ENCODE measurements at places on chromosomes 11 and 22. TPM values are rescaled to one million over a fixed set of nuclear protein-coding genes. Genes with fewer than 3 reads are reported as not detected.

GRCh38 chr22:42353883-42354727 is 78.1 kb downstream of the NFAM1 start:
- DNase-seq, result no peak

GRCh38 chr22:32751065-32751767 is 50.3 kb upstream of the TIMP3 start:
- DNase-seq, result no peak

DNA sequence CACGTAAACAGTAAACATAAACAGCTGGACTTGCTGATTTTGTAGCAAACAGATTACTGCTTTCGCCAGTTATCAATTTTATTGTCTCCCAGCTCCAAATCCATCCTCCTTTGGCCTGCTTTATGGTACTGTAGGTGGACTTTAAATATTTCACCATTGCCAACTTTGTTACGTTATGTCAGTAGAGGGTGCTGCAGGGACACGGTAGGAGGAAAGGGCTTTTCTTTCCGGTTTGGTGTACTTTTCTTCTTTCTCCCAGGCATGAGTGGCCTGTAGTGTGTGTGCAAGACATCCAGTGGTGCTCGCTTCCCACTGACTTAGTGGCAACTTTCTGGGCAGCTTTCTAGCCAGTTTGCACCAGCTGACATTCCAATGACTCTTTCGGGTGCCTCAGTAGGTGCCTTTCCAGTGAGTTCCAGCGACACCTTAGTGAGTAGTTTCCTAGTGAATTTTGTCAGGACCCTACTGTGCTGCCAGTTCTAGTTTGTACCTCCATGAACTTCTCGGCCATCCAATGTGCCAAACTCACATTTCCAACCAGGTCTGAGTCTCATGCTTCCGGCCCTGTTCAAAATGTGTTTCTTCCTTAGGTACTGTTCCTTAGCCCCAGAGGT is 267.6 kb upstream of the TENM4 start:
- DNase-seq, result no peak

The HIPK3 gene
- 39.3 TPM for total RNA-seq

The HPX gene
- total RNA-seq, result 2.0 TPM

DNA sequence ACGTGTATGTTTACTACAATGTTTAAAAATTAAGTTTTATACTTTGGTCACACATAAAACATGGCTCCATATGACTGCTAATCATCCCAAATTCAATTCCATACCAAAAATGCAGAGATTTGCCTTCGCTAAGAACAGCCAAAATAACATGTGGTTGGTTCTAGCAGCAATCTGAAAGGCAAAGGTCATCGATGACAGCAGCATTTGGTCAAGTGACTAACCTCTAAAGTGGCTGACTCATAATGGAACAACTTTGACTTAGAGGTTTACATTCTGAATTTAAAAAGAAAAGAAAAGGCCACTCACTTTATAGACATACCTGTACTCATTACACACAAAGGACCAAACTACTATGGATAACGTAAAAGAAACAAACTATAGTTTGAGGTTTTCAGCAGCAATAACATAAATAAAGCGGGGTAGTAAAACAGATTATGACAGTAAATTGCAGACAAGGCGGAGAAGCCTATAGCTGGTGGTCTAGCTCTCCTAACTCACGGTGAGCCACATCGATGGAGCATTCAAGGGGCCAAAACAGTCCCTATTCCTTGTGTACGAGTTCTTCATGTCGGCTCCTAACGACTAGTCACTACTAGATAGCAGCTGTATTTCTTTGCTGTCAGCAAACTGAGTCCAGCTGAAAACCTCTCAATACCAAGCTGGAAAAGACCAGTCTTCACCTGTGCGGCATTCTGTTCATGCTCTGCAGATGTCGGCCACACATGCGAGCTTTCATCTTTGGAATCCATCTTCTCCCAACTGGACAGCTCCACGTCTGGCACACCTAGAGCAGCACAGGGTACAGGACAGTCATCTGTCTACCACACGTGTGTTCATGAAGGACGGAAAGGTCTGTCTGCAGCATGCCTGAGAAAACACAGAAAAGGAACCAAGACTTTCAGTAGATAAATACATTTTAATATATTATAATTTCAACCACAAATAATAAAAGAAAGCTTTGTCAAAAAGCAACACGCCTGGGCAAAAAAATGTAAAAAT is 42.1 kb downstream of the PRDM10 start:
- no peak for DNase-seq

DNA sequence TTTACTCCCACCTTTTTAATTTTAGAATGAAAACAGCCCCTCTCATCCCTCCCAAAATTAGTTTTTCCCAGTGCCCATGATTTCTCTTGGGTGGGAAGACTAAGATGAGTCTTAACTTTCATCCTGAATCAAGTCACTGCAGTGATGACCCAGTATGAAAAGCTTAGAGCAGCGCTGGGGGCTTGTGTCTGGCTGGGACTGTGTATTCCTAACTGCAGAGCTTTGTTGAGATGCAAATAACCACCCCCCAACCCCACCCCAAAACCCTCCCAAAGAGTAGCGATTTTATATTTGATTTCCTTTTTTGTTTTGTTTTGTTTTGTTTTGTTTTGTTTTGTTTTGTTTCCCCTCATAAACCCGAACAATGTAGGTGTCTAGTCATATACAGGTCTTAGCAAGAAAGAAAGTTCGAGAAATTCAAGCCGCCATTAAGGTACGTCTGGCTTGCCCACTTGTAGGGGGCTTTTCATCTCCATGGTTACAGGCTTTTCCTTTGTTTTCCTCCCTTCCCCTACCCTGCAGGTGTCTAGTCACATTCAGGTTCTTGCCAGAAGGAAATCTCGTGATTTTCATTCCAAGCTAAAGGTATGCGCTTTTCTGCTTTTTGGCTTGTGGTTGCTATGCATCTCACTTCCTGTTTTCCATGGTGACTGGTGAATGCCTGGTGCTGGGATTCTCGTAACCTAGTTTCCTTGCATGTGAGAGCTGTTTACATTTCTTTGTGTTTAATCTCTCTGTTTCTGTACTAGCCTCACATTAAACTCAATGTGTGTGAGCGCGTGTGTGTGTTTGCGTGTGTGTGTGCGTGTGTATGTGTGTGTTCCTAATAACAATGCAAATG is 144.6 kb upstream of the RASSF10 start:
- DNase-seq, result no peak

Data from activated T-cell treated with anti-CD3 and anti-CD28 coated beads, Interleukin-2, amount 50 U/mL, for 4 hours (primary cell).